ENCODE measurements at places on chromosomes 7 and 10.
A peak's percentile ranks its signal among the peaks of the same experiment; 100 is the strongest.

- no peak for DNase-seq
These were observed 124.8 kb upstream of the TMEM72 start for GRCh38 chr10:44786286-44786850.

DNA sequence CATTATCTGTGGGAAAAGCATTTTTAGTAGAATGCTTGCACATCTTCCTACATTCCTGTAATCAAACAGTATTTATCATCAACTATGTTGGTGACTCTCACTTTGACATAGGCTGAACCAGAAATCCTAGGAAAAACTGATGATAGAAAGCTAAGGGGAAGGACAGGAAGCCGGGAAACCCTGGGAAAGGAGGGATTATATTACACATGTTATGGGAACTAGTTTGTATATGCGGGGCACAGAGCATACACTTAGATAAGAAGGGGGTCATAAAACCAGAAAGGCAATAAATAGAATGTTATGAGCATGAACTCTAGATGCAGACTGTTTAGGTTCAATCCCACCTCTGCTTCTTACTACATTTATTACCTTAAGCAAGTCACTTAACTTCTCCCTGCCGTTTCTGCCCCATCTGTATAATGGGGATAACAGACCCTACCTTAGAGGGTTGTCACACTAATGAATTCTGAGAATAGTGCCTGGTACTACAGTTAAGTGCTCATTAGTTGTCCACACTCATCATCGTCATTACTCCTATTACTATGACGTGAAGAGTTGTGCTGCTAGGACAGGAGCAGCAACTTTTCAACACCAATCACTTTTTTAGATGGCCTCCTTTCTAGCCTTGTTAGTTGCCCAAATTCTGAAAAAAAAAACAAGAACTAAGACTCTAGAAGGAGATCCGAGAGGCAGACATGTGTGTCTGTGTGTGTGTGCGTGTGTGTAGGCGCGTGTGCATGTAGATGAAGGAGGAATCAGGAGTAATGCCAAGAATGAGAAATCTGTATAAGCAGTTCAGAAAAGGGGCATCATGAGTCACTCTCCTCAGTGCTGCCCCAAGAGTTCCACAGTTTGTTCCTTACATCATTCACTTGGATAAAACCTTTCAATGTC, 52.2 kb downstream of the KMT2C start:
- no peak for DNase-seq

DNA sequence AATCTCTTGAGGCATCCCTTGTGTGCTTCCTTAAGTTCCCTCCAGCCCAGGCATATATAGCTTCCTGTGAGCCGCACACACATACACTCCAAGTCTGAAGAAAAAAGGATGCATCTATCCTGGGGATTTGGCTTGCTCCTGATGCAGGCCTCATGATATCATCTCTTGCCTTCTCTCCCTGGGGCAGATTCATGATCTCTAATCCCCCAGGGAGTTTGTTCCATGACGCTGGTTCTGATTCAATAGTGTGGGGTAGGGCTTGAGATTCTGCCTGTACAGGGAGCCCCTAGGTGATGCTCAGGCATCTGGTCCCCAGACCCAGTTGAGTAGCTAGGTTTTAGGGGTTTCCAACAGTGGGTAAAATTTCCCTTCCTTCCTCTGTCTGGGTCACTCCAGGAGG, 1.5 kb downstream of the PON1 start:
- DNase-seq, result no peak

- no peak for DNase-seq
These were observed 318.4 kb downstream of the GLRX3 start for GRCh38 chr10:130454543-130455000.

- DNase-seq, result peak; percentile 32
These were observed 4.6 kb upstream of the TSPAN15 start for GRCh38 chr10:69446650-69447151.

DNA sequence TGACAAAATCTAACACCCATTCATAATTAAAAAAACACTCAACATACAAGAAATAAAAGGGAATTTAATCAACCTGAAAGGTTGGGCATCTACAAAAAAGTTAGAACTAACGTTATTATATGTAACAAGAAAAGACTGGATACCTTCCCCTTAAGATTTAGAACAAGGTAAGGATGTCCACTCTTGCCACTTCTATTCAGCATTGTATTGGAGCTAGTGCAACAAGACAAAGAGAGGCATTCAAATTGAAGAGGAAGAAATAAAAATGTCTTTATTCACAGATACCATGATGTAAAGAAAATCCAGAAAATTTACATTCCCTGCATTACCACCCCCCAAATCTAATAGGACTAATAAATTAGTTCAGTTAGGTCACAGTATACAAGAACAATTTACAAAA, 18.3 kb downstream of the FAM149B1 start:
- no peak for DNase-seq

DNA sequence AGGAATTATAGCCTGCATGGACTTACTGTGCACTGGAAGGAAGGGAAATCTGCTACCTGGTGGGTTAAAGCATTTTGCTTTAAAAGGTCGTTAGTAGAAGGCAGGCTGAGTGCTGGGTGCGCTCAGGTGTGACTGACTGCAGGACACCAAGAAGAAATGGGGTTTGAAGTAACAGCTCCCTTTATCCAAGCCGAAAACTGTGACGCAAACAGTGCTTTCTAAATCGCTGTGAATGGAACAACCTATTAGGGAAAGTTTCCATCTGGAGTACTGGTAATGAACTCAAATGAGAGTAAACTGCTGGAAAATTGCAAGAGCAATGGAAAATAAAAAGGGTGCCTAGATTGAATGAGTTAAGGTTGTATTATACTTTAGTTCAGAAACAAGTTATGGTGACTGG, 95.3 kb downstream of the CNNM2 start:
- DNase-seq, result no peak

DNA sequence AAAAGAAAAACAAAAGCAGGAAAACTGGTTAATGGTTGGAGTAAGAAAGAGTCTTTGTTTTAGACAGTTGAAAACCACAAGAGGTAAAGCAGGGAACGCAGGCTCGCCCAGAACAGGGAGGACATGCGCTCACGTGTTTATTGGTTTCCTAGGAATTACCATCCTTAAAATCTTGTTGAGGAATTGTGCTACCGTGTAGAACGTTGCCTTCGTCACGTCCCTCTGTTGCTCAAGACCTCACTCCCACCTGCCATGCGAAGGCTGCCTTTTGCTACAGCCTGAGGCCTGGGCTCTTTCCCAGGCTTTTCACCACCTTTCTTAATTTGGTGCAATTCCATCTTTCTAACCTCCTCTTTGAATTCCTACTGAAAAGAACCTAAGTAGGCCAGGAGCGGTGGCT, 61.6 kb upstream of the CAMK1D start:
- no peak for DNase-seq

DNA sequence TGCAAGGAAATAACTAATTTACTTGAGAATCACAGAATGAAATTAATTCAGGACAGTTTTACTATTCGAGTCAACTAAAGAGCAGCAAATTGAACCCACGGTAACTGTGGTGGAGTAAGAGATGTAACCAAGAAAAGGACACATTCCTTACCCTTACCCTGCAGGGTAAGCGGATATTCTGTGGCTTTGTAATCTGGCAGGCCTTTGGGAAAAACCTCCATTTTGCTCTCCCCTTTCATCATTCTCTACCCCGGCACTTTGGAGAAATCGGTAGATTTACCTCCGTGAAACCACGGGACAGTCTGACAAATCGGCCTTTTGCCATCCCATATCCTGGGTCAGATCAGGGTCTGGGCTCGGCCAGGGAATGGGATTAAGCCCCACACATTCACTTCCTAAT, 18.4 kb downstream of the RCC1L start:
- DNase-seq, result no peak

DNA sequence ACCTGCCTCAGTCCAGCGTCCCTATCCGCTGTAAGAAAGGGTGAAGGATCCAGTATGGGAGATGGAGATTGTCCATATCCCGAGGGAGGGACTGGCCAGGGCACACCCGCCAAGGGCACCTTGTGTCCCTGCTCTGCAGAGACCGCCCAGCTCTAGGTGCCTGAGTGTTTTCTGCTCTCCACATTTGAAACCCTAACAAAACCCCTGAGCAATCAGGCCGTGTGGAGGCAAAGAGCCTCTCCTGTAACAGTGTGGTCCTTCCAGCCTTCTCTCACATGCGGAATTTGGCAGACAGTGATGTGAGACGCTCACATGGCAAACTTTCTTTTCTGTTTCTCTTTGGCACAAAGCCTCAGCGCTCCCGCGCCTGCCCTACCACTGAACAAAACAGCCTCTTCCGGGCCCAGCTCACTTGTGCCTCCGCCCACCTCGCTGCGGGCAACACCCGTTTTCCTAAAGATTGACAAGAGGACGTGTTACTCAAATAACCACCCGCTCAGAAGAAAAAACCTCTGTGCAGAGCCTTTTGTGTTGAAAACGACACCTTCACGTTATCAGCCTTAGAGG, 514.8 kb downstream of the DNAJB6 start:
- DNase-seq, result peak; percentile 97

GRCh38 chr10:128727114-128727513, 600.9 kb upstream of the MKI67 start:
- no peak for DNase-seq

DNA sequence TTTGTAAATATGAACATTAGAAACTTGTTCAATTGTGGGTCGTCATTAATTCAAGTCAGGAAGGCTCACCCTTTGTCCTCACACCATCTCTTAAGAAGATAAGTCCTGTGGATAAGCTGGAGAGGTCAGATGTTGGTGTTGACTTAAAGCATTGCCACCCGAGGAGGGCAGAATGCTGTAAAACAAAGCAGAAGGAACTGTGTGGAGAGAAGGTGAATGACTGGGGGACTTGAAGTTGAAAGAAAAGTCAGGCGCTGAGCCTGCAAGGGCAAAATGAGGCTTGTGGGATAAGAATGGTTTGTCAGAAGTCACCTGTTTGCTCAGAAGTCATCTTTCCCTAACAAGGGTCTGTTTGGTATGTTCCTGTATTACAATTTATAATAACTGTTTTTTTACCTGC, 9.1 kb downstream of the RPA3 start:
- no peak for DNase-seq

DNA sequence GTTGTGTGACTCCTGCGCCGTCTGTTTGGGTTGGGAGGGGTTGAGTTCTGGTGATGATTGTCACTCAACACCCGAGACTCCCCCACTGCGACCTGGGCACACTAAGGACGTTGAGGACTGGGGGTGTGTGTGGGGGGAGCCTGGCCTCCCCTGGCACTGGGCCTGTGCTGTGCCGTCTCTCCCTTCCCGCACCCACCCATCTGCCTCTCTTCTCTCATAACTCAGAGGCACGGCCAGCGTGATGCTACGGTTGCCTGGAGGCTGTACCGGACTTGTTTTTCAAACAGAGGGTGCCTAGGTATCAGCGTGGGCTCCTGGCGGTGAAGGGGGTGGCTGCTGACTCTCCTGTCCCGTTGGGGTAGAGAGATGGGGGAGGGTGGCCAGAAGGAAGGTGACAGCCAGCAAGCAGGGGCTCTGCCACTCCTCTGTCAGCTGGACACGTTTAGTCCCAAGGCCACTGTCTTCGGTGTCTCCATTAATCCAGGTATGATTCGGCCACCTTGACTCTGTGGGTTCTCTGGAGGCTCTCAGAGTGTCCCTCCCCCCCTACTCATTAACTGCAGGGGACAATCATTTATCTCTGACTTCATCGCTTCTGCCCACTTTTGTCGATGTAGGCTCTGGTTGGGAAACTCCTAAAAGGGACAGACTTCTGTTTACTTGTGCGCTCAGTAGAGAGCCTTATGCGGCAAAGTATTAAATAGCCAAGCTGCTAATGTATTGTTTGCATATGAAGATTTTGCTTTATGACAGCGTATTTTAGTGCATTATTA, 56.5 kb upstream of the PFKFB3 start:
- no peak for DNase-seq

DNA sequence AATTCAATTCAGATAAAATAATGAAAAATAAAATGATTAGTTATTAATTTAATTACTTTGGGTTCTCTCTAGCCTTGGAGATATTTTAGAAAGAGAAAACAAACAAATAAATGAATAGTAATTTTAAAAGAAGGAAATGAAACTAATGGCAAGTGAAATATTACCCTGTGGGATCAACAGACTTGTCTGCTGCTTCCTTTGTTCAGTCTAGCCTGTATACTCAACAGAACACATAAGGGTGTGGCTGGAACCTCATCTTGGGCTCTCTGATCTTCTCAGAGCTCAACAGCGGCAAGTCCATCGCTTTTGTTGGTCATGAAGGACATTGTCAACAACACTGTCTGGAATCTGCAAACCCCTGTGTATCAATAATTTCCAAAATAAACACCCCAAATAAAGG, 904.9 kb downstream of the IPMK start:
- no peak for DNase-seq

DNA sequence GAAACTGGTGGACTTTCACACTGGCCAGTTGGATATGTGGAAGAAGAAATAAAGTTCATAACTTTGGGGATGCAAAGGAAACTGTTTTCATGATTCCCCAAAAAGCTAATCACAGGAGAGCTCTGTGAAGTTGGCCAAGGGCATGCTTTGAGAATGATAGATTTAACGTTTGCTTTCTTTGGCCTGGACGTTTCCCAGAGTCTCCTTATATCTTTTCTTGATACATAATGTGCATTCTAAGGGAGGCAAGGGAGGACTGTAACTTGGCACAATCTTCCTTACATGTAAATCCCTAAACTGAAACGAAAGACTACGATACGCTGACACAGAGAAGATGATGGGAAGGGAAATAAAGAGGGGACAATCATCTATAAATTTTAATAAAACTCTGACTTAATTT, 176.5 kb upstream of the INHBA start:
- DNase-seq, result no peak

DNA sequence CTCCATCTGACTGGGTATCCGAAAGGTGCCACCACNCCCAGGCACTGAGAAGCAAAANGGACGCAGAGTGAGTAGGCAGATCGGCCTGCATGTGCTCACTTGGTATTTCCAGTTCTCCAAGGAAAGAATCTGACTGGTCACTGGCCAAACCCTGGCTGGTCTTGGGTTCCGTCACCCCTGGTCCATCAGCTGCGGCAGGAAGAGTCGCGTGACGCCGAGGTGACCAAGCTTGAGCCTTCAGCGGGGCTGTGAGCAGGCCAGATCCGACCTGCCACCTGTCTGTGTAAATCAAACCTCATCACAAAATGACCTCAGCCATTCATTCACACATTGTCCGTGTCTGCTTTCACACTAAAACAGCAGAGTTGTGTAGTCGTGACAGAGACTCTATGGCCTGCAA, 28.8 kb upstream of the CHST15 start:
- no peak for DNase-seq

GRCh38 chr7:142478479-142479220, 220.8 kb upstream of the PRSS58 start:
- peak; percentile 76 for DNase-seq

- no peak for DNase-seq
These were observed 46.7 kb upstream of the DLG5 start for GRCh38 chr10:77973276-77973675.

GRCh38 chr10:118054383-118054782, 7.6 kb upstream of the RAB11FIP2 start:
- DNase-seq, result no peak

GRCh38 chr10:71700731-71701368, 18.7 kb downstream of the C10orf105 start:
- DNase-seq, result no peak

- no peak for DNase-seq
These were observed 335.2 kb upstream of the SEMA3D start for GRCh38 chr7:85522070-85522469.
